ENCODE measurements at places on chromosomes 7 and 10. TPM values are rescaled to one million over a fixed set of nuclear protein-coding genes. Genes with fewer than 3 reads are reported as not detected.

- no peak for DNase-seq
Observed at GRCh38 chr7:35677582-35678356, 17.2 kb downstream of the HERPUD2 start.

The MBL2 gene
- 0.13 TPM for total RNA-seq

- DNase-seq: no peak
Observed at GRCh38 chr7:47763063-47763974, 181.4 kb upstream of the TNS3 start.

DNA sequence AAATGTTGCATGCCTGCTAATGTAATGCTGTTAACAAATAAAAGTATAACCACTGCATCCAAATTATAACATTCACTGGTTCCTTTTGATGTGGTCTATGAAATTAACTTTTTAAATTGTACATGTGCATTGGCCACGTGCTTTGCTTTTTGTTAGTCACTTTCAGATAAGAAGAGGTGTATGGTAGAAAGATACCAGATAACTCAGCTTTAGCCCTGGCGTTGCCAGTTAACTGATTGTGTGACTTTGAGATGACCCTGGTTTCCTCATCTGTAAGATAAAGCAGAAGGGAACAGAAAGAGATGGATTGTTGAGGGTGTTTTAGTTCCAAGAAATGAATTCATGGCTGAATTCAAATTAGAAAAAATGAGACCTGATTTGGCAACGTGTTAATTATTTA, 1.9 kb upstream of the TRDMT1 start:
- DNase-seq: no peak

- DNase-seq: no peak
Observed at GRCh38 chr10:8396675-8397074, 342.2 kb downstream of the GATA3 start.

All from spleen (tissue), 13 donors.